GM23248 (cell line): ENCODE measurements at places on chromosomes 13 and 19. TPM values are rescaled to one million over a fixed set of nuclear protein-coding genes. Genes with fewer than 3 reads are reported as not detected.
A peak's percentile ranks its signal among the peaks of the same experiment; 100 is the strongest.

DNA sequence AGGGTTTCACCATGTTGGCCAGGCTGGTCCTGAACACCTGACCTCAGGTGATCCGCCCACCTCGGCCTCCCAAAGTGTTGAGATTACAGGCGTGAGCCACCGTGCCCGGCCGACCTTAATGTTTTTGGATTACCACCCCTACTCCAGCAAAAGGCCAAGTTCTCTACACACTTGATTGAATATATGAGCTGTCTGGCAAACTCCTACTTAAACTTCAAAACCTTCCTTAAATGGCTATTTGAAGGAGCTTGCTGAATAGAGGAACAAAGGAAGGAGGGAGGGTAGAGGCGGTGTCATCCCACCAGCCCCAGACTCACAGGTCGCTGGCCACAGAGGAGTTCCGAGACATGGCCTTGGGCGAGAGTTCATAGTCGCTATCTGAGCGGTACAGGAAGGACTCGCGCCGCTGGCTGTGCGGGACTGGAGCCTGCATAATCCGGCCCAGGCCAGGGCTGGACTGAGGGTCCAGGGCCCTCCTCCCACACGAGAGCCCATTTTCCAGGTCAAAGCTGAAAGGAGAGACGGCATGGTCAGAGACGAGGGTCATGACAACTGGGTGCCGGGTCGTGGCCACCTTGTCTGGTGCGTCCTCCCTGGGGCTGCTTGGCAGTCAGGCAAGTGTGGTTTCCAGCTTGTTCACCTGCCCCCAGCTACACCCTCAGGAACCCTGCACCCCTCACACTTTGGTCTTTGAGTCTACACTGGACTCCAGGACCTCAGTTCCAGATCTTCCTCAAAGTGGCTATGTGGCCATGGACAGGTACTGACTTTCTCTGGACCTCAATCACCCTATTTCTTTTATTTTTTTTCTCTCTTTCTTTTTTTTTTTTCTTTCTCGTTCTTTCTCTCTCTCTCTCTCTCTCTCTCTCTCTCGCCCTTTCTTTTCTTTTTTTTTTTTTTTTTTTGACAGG lies 4.2 kb downstream of the PDE4C start:
- no peaks in the 10 kb centered on the region for H3K36me3 ChIP-seq
- no peak for DNase-seq
- no peaks in the 10 kb centered on the region for H3K27me3 ChIP-seq
- no peak overlapping the region for H3K27ac ChIP-seq

The KIR2DL1 gene
- not detected in 2 replicates for total RNA-seq

The ZNF724 gene
- total RNA-seq = 0.76 and 4.3 TPM in 2 replicates

The CD177 gene
- 0.32 and 1.1 TPM in 2 replicates for total RNA-seq

The CACNG8 gene
- 0.11 TPM in 1 of 2 replicates, not detected in the other for total RNA-seq

The ACER1 gene
- 0.22 and 1.0 TPM in 2 replicates for total RNA-seq

The CCDC194 gene
- not detected in 2 replicates for total RNA-seq

DNA sequence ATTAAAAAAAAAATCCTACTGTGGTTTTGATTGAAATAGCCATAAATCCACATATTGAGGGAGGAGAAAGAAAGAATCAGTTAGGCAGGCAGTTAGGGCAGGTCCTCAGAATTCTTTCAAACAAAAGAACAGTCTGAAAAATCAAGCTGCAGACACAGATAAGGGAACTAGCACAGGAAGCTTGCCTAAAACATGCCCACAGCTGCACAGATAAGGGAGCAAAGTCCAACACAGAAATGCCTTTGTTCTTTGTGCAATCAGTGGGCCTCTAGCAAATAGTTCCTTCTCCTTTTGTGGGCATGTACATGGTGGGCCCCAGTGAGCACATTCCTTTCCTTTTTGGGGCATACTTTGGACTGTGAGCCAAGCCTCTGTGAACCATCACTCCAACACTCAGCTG lies 42.7 kb downstream of the UTP14C start:
- H3K36me3 ChIP-seq = no peaks in the 10 kb centered on the region
- H3K4me1 ChIP-seq = no peaks in the 10 kb centered on the region; the same call in 1 of the 2 replicates
- H3K27me3 ChIP-seq = no peaks in the 10 kb centered on the region; the same call in 1 of the 2 replicates

The CEACAM5 gene
- not detected in 2 replicates for total RNA-seq

DNA sequence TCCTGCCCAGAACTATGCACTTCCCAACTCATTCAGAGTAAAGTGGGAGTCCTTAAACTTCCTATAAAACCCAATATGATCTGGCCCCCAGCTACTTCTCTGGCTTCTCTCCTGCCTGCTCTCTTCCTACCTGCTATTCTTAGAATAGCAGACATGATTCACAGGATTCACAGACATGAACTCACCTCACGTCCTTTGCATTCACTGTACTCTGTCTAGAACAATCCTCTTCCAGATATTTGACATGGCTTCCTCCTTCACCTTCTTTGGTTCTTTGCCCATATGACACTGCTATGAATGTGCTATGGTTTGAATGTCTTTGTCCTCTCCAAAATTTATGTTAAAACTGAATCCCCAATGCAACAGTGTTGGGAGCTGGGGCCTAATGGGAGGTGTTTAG lies 154.9 kb downstream of the UGGT2 start:
- no peak for DNase-seq
- peaks cover 11% of the 10 kb centered on the region for H3K36me3 ChIP-seq
- H3K4me1 ChIP-seq = no peaks in the 10 kb centered on the region
- no peaks in the 10 kb centered on the region for H3K27me3 ChIP-seq

- H3K27ac ChIP-seq = no peak overlapping the region
- no peaks in the 10 kb centered on the region for H3K27me3 ChIP-seq
- H3K36me3 ChIP-seq = no peaks in the 10 kb centered on the region
- no peak overlapping the region for H3K4me3 ChIP-seq
- H3K4me1 ChIP-seq = peaks cover 11% of the 10 kb centered on the region
Observed at GRCh38 chr13:90430127-90430526, 917.4 kb upstream of the MIR17HG start.

The TPGS1 gene
- total RNA-seq = 60.5 and 72.2 TPM in 2 replicates

DNA sequence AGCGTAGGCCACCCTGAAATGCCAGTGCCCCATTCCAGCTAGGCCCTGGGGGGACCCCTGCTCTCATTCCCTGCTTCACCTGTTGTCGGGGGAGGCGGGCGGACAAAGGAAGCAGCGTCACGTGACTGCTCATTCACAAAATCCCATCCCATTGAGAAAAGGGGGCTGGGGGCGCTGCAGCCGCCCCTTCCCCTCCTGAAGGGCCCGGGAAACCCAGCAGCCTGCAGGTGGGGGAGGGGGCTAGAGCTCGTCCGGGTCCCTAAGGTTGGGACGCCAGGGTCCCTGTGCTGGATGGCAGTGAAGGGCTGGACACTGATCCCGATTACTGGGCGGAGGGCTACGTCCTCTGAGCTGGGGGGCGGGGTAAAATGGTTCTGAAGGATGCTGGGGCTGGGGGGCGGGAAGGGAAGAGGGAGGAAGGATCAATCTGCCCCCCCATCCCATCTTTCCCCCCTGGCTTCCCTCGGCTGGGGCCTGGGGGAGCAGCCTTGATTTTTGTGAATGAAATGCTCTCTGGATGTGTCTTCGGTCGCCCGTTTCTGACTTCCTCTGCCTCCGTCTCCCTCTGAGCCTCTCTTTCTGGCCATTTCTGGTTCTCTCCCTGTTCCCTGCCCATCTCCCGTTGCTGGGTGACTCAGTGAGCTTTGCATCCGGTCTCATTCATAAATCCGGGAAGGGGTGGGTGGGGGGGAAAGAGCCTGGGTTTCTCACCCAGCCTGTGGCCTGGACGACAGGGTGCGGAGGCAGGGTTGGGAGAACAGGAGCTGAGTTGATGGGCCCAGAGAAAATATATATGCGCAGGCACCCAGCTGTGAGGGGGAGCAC lies 816 bp downstream of the SPRED3 start:
- DNase-seq = peak; percentile 91
- H3K4me3 ChIP-seq = peak overlapping the region; percentile 93
- H3K36me3 ChIP-seq = no peaks in the 10 kb centered on the region

DNA sequence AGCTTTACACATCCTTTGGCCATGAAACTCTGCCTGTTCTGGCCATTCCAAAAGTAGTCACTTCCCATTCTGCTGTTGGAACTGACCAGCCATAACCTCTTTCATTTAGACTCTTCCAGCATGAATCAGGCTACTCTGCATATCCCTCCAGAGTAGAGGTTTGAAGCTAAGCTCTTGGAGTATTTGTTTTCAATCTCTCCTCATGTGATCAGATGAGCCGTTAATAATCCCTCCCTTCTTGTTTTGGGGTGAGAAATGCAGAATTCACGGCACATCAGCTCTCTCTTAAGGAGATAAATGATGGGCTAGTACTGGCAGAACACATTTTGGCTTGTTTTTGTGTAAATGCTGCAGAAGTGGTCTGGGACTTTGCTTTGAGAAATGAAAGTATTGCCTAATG lies 519.9 kb downstream of the PCDH17 start:
- no peak overlapping the region for H3K27ac ChIP-seq
- no peak for DNase-seq
- H3K4me3 ChIP-seq = no peak overlapping the region
- H3K27me3 ChIP-seq = no peaks in the 10 kb centered on the region

DNA sequence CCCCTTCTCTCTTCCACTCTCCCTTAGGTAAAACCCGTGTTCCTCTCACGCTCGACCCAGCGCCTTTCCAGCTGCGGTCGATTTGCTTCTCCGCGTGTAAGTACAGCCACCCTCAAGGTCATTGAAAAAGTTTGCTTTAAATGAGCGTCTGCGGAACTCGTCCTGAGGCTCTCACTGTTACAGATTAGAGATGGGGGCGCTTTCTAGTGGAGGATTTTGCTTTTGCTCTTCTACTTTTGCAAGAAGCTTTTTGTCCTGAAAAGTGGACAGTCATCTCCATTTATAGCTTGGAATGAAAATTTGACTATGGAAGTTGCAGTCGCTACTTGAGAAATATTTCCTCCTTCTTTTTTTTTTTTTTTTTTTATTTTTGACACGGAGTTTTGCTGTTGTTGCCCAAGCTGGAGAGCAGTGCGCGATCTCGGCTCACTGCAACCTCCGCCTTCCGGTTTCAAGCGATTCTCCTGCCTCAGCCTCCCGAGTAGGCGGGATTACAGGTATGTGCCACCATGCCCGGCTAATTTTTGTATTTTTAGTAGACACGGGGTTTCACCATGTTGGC lies 595 bp upstream of the RAB20 start:
- peak overlapping the region; percentile 100 for H3K4me3 ChIP-seq
- no peaks in the 10 kb centered on the region for H3K27me3 ChIP-seq
- H3K27ac ChIP-seq = no peak overlapping the region
- H3K36me3 ChIP-seq = no peaks in the 10 kb centered on the region
- DNase-seq = peak; percentile 59

The FCHO1 gene
- 0.43 and 0.89 TPM in 2 replicates for total RNA-seq

The SHISA7 gene
- not detected in 2 replicates for total RNA-seq
